ENCODE measurements at places on chromosomes 5 and 9.

DNA sequence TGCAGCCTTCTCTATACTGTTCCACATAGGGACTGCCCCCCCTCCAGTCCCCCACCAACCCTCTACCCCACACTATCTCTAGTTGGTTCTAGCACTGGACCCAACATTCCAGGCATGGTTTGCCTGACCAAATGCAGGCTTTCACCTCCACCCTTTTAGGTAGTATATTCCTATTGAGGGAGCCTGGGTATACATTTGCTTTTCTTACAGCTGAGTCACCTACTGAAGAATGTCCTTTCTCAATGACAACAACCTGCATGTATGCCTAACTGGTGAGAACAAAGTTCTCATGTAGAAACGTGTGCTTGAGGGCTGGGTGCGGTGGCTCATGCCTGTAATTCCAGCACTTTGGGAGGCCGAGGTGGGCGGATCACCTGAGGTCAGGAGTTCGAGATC is 8.2 kb downstream of the TNIP1 start:
- no peak for DNase-seq

DNA sequence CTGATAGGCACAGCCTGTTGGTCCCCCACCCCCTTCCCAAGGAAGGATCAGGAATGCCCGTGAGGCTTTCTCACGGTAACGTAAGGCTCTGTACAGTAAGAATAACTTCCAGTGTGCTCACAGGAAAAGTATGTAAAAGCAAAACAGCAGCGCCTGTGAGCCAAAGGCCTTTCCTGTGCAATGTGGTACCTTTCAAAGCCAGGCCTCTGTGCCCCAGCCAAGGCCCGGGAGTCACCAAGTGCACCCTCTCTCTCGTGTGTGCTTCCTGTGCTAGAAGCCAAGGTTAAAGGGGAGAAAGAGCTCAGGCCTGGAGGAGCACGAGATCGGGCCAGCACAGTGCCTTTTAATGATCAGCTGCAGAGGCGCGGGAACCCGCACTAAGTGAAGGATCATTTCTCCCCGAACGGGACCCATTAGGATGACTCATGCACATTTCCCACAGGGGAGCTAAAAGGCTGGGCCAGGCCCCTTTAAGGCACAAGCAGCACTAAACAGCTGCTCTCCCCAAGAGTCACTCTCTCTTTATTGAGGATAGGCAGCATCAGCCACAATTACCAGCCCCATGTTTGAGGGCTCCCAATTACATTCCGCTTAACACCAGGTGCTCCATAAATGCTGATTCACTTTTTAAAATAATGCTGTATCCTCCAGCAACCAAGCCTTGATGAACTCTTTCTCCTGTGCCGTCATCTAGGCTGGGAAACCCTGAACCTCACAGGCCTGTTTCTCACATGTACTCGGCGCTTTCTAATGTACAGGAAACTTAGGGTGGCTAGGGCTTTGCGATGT is 42.8 kb downstream of the SHB start:
- no peak for DNase-seq

GRCh38 chr5:42672925-42673324 is 83.7 kb upstream of the CCDC152 start:
- DNase-seq, result no peak

GRCh38 chr5:173453167-173453566 is 125.0 kb upstream of the STC2 start:
- no peak for DNase-seq

DNA sequence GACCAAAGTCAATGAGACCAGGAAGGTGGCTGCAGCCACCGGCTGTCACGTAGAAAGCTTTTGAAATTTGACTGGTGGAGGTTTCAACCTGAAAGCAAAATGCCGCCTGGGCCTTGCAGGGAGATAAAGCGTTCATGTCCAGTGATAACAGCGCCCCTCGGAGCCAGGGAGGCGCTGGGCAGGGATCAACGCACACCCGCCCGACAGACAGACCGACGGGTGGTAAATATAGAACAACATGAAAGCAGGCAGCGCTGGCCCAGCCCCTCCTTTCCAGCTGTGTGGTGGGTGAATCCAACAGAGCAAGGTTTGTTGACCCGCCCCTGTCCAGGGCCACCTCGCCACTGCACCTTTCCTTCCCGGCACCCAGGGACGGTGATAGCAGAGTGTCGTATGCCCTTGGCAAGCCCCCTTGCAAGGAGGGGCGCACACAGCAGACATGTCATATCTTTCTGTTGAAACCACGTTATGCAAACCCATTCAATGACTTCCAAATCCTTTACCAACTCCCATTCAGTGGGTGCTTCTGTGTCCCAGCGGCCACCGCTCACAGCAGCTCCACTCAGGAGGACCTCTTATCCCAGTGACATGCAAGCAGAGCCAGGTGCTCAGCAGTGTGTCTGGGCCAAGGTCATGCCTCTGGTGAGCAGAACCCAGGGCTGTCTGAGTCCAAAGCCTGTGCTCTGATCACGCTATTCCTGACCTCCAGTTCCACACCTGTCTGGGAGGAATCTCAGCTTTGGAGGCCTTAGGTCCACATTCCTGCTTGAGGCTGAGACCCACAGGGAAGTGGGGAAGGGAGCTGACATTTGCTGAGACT is 38.7 kb downstream of the NKX2-5 start:
- DNase-seq, result peak; percentile 4

DNA sequence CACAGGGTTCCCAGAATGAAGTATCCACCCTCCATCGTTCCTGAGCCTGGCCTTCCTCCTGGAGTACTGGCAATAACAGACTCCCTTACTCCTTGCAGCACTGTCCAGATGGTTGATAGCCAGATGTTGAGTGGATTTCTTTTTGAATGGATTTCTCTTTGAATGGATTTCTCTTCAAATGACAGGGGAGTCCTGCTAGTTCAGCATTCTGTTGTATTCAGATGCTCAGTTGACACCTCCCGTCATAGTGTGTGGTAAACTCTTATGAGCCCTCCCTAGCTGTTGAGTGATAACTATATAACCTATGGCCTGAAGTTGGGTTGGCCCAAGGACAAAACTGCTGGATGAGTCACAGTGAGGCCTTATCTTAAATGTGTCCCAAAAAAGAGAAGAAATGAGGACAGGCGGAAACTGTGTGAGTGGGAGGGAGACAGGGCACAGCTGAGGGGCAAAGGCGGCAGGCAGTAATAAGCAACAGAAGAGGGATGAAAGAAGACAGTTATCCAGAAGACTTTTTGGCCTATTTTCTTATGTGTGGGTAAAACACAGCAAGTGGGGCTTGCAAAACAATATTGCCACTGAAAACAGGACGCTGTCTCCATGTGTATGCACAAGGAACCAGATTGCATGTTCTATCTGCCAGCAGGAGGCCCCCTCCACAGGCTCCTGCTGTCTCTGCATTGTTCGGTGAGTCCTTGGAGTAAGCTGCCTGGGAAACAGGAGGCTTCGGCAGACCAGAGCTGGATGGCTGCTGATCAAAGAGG is 209.5 kb upstream of the S1PR3 start:
- peak; percentile 36 for DNase-seq

DNA sequence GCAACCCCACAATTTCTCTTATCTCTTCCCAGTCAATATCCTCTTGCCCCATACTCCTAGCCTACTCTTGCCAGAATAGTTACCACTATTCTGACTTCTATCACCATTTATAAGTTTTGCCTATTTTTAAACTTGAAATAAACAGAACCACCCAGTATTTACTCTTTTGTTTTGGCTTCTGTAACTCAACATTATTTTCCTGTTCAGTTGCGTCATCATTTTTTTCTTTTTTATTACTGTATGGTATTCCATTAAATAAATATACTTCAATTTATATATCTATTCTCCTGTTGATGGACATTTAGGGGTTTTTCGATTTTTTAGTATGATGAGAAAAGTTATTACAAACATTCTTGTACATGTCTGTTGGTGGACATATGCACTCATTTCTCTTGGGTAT is 62.6 kb upstream of the ERBIN start:
- DNase-seq, result no peak

DNA sequence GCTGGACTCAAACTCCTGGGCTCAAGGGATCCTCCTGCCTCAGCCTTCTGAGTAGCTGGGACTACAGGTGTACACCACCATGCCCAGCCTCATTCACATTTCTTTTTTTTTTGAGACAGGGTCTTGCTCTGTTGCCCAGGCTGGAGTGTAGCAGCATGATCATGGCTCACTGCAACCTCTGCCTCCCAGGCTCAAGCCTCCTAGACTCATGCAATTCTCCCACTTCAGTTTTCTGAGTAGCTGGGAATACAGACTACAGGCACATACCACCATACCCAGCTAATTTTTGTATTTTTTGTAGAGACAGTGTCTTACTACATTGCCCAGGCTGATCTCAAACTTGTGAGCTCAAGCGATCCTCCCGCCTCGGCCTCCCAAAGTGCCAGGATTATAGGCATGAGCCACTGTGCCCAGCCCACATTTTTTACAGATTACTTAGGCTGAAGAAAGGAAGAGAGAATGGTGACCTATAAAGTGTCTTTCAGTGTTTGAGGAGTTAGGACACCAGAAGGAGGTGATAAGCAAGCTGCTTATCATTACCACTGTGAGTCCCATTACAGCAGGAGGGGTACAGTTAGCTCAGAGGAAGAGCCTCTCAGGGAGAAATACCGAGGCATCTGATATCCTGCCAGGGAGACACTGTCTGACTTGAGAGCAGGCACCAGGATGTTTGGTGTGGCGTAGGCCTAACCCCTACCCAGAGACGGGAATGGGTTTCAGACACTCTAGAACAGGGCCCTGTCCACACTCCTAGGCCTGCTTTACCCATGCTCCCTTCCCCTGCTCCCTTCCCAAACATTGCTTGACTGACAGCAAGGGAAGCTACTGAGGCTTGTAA is 9.7 kb downstream of the FAXDC2 start:
- no peak for DNase-seq

- DNase-seq, result no peak
Measured at GRCh38 chr9:136748666-136749611, 614 bp upstream of the LCN6 start.

GRCh38 chr9:120910643-120911042 is 16.0 kb downstream of the TRAF1 start:
- no peak for DNase-seq

Measured in brain (organoid and tissue), 16 donors.